ENCODE measurements at places on chromosomes 4 and X. TPM values are rescaled to one million over a fixed set of nuclear protein-coding genes. Genes with fewer than 3 reads are reported as not detected.

C1QTNF7 gene
- total RNA-seq, result not detected

PROM1 gene
- 60.8 TPM for total RNA-seq

DNA sequence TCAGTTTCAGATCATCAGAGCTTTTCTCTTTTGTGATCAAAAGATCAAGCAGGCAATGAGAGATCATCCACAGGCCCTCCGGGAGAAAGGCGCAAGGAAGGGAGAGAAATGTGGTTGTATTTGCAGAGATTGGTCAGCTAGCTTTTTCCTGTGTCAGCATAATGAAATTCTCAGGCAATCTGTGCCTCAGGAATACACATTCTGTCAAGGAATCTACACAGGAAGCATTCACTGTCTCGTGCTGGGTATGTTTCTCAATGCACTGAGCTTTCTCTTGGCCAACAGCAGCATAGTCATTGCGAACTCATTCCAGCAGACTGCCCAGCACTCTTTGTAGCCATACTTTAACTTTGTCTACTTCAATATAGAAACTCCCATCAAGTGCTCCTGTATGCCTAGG is 413.7 kb downstream of the PPP3CA start:
- no peaks in the 10 kb centered on the region for H3K27me3 ChIP-seq
- no peaks in the 10 kb centered on the region for H3K4me1 ChIP-seq
- no peak overlapping the region for H3K27ac ChIP-seq

DNA sequence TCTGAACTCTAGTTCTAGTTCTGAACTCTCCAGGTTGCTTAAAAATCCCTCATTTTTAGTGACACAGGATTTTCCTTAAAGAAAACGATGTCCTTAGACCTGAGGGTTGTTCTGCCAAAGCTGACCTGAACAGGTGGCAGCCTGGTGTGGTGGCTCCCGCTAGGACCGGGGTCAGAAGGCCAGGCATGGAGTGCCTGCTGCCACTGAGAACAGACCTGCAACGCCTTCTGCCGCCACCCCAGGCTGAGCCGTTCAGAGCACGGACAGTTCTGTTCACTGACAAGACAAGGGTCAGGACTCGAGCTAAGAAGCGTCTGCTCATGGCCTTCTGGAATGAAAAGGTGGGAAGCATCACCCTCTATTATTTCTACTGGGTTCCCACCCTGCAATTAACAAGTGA is 15.8 kb downstream of the DCTD start:
- H3K4me1 ChIP-seq, result peaks cover 43% of the 10 kb centered on the region
- H3K36me3 ChIP-seq, result peaks cover 15% of the 10 kb centered on the region
- H3K27ac ChIP-seq, result no peak overlapping the region

GRCh38 chrX:20517565-20517964 is 250.9 kb upstream of the RPS6KA3 start:
- H3K27me3 ChIP-seq, result peaks cover 3% of the 10 kb centered on the region
- H3K27ac ChIP-seq, result no peak overlapping the region
- no peaks in the 10 kb centered on the region for H3K36me3 ChIP-seq
- H3K4me1 ChIP-seq, result no peaks in the 10 kb centered on the region

- no peak overlapping the region for H3K27ac ChIP-seq
- no peaks in the 10 kb centered on the region for H3K4me1 ChIP-seq
- H3K4me3 ChIP-seq, result no peak overlapping the region
- no peaks in the 10 kb centered on the region for H3K36me3 ChIP-seq
- peaks cover 4% of the 10 kb centered on the region for H3K27me3 ChIP-seq
Measured at GRCh38 chr4:2341911-2342652, 76.4 kb downstream of the ZFYVE28 start.

All from neural crest cell (in vitro differentiated cells).